ENCODE measurements at places on chromosomes 1 and 21. TPM values are rescaled to one million over a fixed set of nuclear protein-coding genes. Genes with fewer than 3 reads are reported as not detected.

ATP6V0B gene
- polyA plus RNA-seq: 223 TPM

BGLAP gene
- polyA plus RNA-seq: 2.3 TPM

ANGPTL7 gene
- polyA plus RNA-seq: 0.30 TPM

ZBTB7B gene
- polyA plus RNA-seq: 8.7 TPM

PTTG1IP gene
- polyA plus RNA-seq: 226 TPM

GJA8 gene
- not detected for polyA plus RNA-seq

PRKAA2 gene
- 9.6 TPM for polyA plus RNA-seq

NVL gene
- 33.9 TPM for polyA plus RNA-seq

NUF2 gene
- polyA plus RNA-seq: 12.5 TPM

BSND gene
- polyA plus RNA-seq: 0.06 TPM
